NCI-H526 treated with DMSO at 0.1 percent for 48 hours (cell line): ENCODE measurements at places on chromosomes 2 and 18.

- no peak for DNase-seq
Observed at GRCh38 chr2:149616681-149617456, 29.3 kb upstream of the MMADHC start.

GRCh38 chr2:59276917-59277316, 1035.8 kb upstream of the FANCL start:
- no peak for DNase-seq

GRCh38 chr2:239642406-239643004, 241.7 kb upstream of the HDAC4 start:
- no peak for DNase-seq

GRCh38 chr18:47113796-47114540, 36.3 kb downstream of the HDHD2 start:
- DNase-seq: no peak

- DNase-seq: no peak
Observed at GRCh38 chr2:237488295-237488694, 1.2 kb downstream of the MLPH start.

DNA sequence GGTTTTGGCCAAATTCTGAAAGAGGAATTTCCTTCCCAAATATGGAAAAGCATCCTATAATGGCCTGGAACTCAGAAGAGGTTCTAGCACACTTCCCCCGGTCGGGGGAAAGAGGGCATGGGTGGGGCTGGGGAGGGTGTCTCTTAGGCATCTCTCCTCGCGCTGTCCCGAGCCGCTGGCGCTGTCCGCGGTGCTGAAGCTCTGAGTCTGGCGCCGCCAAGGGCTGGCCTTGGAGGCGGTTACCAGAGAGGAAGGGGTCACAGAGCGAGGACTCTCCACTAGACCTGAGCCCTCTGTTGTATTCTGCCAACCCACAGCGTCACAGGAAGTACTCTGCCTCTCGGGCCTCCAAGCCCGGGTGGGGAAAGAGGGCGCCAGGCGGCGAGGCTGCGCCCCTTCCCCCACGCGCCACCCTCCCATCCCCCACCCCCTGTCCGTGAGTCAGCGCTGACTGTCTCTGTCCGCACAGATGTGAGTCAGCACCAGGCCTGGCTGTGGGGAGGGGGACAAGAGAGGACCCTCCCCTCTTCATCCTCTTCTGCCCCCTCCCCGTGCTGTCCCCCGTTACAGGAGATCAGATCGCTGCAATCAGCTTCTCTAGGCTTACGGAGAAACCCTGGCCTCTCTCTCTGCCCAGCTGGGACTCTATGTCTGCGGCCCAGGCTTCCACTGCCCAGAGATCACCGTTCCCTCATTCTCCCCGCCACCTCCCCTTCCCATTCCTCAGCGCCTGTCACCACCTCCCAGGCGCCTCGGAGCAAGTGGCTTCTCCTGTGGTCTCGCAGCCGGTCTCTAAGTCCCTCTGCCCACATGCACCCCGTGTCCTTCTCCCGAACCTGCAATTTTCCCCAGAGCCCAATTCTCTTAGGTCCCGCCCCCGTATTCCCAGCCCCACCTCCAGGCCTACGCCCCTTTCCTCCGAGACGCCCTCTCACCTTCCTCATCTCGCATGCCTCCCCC, 779 bp downstream of the PTPRN start:
- DNase-seq: peak; percentile 26

- DNase-seq: no peak
Observed at GRCh38 chr2:219983836-219984235, 356.4 kb downstream of the SLC4A3 start.

GRCh38 chr2:230627806-230628724, 84.6 kb upstream of the CAB39 start:
- no peak for DNase-seq

DNA sequence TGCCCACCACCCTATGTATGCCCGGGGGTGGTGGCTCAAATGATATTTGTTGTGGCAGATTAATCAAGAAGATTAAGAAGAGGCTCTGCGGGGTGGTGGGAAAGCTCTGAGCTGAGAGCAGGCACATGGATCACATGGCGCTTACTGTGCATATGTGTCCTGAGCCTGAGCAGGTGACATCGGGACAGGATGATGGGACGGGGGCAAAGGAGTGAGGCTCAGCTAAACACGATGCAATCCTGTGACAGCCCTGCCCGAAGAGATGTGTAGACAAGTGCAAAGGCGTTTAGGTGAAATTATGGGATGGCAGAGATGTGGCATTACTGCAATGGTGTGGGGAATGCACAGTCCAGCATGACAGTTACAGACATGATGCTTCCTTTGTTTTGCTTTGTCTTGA, 6.0 kb downstream of the LRRC30 start:
- no peak for DNase-seq

GRCh38 chr2:9780368-9781130, 62.7 kb upstream of the TAF1B start:
- DNase-seq: no peak

GRCh38 chr2:183868707-183869106, 729.6 kb upstream of the ZNF804A start:
- DNase-seq: no peak

GRCh38 chr2:239047861-239048260, 200.0 kb downstream of the TWIST2 start:
- no peak for DNase-seq

GRCh38 chr2:96951125-96951654, 35.2 kb downstream of the FAM178B start:
- DNase-seq: peak; percentile 65

DNA sequence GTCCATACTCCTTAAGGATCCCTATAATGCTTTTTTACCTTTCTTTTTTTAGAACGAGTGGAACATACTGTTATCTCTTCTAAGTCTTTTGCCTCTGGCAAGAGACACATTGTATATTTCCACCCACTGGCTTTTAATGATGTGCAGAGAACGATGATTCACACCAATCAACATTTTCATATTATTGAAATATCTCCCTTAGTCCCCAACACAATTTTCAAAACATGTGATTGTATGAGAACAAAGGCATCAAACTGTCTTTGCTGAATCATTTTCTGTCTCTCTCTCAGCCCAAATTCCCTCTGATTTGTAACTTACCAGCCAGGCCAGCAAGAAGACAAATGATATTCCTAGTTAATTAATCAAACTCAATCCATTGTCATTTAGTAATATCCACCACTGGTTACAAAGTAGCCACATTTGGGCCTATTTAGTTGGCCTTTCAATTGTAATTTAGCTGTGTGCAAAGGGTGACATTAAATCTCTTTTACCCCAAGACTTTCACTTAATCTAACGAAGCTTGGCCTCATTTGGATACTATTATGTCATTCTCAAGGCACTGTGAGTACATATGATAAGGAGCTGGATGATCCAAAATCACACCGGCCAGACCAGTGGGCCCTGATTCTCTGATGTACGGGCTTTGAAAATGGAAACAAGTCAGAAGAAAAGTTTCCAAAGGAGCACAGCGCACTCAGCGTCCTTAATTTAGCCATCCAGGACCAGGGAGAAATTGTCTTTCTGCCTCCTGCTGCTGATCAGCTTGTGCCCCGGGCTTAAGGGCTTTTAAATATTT, 185.1 kb downstream of the SCG2 start:
- DNase-seq: no peak

GRCh38 chr18:79982736-79983135, 5.6 kb downstream of the TXNL4A start:
- DNase-seq: no peak

DNA sequence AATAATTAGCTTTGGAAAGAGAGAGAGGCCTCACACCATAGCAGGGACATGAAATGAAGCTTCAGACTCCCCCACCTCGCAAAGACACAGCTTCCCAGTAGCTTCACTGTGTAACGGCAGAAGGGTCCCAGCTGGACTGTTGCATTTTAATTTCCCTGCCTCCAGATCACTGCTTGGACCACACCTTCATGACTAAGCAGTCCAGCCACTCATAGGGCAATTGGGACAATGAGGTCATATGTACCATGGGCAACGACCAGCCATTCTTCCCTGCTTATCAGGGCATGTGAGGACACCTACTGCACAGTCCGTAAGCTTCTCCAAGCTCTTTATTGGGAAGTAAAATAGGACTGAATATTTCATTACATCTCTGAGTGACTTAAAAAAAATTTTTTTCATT, 183.0 kb downstream of the MREG start:
- DNase-seq: no peak

DNA sequence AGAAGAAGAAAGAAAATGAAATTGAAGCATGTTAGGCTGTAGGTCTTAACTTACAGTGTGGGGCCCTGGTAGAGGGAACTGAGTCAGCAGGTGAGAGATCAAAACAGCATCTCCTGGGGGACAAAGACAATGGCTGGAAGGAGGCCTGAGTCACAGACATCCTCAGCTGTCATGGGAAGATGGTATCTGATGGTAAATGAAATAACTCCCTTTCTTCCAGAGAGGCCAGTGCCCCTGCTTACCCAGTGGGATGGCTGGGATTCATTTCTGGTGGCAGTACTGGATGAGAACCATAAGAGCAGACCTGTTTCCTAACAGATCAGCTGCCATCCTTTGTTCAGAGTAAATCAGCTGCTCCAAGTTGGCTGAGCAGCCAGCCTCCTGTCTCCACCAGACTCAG, 251.3 kb upstream of the EPAS1 start:
- no peak for DNase-seq

- no peak for DNase-seq
Observed at GRCh38 chr2:177075254-177075653, 137.3 kb upstream of the HNRNPA3 start.

- no peak for DNase-seq
Observed at GRCh38 chr2:72923833-72924352, 6.6 kb downstream of the EMX1 start.

DNA sequence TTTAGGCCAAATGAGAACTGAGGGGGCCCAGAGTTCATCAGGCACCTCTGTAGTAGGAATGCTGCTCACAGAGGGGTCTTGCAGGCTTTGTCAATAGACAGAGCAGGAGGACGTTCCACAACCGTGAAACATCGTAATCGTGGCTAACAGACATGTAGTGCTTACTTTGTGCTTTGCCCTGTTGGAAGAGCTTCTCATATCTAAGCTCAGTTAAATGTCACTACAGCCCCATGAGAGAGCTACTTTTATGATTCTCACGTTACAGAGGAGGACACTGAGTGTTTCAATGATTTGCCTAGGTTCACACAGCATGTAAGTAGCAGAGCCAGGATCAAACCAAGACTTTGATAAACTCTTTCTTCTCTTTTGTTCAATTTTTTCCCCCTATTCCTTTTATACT, 136.6 kb downstream of the MYCN start:
- peak; percentile 100 for DNase-seq

DNA sequence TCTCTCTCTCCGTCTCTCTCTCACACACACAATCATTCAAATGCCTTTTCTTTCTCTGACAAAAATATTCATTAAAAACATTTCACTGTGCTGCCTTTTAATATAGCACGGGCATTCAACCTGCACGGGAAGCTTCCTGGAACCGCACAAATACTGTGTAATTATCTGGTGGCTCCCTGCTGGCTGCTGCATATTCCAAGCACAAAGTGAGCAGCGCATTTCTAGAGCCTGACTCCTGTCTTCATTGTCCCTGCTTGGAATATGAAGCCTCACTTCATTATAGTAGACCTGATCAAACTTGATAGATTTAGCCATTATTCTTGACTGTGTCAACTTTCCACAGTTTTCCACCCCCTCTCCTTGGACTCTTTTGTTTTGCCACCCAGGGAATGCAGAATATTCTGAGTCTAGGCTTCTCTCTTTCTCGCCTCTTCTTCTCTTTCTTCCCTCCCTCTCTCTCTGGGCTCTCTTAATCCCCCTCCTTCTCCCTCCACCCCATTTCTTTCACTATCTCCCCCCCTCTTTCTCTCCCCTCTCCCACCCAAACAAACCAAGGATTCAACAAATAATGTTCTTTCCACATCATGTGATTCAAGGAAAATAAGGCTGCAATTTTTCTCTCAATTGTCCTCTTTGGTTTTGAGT, 672.1 kb upstream of the FANCL start:
- DNase-seq: no peak

DNA sequence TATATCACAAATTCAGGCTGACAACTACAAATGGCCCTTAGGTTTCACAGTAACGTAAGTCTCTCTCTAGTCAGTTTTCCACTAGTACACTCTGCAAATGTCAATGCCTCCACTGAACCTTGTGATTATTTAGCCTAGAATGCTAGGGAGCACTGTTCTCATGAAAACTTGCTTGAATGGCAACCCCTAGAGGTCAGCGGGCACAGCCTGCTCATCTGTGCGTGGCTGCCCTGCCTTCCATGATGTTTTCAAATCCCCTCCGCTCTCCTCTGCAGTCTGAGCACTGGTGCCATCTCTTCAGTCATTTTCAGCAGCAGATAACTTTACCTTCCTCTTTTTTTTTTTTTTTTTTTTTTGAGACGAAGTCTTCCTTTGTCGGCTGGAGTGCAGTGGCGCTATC, 84.1 kb upstream of the GULP1 start:
- no peak for DNase-seq

DNA sequence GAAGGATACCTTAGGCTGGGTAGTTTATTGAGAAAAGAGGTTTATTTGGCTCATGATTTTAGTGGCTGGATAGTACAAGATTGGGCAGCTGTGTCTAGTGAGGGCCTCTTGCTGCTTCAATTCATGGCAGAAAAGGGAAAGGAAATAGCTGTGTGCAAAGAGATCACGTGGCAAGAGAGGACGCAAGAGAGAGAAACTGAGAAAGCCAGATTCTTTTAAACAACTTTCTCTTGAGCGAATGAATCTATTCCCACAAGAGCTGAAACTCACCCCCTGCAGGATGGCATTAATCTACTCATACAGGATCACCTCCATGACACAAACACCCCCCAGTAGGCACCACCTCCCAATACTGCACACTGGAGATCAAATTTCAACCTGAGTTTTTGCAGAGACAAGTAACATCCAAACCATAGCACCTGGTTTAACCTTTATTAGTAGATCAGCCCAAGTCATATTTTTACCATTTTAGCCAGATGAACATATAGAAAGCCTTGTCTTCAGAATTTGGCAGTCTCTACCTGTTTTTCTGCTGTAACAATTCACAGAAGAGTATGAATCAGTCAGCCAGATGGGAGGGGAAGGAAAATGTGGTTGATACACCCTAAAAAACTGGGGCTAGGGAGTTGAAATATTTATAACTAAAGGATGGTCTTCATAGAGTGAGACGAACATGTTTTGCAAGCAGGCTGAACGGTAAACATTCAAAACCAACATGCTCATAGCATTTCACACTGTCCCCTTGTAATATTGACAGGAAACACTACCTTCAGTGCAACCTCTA, 73.9 kb upstream of the NCKAP5 start:
- DNase-seq: no peak

DNA sequence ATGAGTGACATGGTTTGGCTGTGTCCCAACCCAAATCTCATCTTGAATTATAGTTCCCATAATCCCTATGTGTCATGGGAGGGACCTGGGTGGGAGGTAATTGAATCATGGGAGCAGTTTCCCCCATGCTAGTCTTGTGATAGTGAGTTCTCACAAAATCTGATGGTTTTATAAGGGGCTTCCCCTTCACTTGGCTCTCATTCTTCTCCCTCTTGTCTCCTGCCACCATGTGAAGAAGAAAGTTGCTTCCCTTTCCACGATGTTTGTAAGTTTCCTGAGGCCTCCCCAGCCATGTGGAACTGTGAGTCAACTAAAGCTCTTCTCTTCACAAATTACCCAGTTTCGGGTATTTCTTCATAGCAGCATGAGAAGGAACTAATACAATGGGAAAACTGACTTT, 14.0 kb downstream of the DNAH7 start:
- DNase-seq: no peak

- no peak for DNase-seq
Observed at GRCh38 chr2:170896622-170897021, 32.4 kb upstream of the GORASP2 start.
